DMS79 (cell line): ENCODE measurements at places on chromosomes 16 and 17.
A peak's percentile ranks its signal among the peaks of the same experiment; 100 is the strongest.

DNA sequence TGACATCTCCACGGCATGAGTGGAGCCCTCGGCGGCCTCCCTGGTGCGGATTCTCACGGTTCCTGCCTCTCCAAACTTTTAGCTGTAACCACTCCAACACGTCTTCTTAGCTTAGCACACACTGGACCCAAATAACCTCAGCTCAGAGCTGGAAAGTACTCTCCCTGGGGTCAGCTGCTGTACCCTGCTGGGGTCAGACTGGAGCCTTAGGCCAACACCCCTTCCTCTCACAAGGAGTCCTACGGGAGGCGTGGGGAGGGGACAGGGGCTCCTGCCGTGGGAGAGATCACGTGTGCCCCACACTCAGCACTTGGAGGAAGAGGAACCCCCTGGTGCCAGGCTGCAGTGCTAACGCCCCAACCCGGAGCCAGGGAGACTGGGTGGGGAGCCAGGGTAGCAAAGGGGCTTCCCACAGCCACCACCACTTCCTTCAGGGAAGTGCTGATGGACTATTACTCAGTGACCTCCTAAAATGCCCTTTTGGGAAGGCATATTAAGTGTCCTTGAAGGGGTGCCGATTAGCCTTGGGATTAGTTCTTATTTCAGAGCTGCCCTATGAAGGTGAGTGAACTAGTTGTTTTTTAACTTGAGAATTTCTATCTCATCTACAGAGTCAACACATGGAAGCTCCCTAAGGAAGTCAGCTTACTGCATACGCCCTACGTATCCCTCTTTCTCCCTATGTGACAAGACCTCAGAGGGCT is 124.0 kb downstream of the HIC1 start:
- DNase-seq, result no peak

DNA sequence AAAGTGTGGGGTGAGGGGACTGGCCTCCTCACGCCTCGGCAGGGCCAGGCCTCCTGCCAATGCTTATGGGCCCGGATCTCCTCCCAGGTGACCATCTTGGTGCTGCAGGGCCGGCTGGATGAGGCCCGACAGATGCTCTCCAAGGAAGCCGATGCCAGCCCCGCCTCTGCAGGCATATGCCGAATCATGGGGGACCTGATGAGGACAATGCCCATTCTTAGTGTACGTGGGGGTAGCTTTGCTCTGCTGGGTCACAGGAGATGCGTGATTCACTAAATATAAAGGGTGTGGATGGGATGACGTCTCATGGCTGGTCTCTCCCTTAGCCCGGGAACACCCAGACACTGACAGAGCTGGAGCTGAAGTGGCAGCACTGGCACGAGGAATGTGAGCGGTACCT is 19.5 kb downstream of the NUP85 start:
- DNase-seq, result no peak

DNA sequence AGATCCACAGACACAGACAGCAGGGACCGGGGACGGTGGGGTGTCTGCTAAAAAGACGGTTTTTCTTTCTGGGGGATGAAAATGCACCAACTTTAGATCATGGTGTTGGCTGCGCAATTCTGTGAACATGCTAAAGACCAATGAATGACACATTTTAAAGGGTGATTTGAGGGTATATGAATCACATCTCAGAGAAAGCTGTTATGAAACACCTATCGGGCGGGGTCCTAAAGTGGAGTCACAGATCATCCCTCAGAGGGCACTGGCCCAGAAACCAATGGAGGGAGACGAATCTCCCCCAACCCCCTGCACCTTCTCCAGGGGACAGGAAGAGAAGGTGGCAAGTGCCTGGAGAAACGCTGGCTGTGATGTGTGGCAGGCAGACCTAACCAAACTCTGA is 26.0 kb downstream of the KLHDC4 start:
- DNase-seq, result no peak

- no peak for DNase-seq
Measured at GRCh38 chr16:47211218-47211617, 67.5 kb upstream of the NETO2 start.

GRCh38 chr16:17657045-17657444 is 186.3 kb upstream of the XYLT1 start:
- DNase-seq, result no peak

DNA sequence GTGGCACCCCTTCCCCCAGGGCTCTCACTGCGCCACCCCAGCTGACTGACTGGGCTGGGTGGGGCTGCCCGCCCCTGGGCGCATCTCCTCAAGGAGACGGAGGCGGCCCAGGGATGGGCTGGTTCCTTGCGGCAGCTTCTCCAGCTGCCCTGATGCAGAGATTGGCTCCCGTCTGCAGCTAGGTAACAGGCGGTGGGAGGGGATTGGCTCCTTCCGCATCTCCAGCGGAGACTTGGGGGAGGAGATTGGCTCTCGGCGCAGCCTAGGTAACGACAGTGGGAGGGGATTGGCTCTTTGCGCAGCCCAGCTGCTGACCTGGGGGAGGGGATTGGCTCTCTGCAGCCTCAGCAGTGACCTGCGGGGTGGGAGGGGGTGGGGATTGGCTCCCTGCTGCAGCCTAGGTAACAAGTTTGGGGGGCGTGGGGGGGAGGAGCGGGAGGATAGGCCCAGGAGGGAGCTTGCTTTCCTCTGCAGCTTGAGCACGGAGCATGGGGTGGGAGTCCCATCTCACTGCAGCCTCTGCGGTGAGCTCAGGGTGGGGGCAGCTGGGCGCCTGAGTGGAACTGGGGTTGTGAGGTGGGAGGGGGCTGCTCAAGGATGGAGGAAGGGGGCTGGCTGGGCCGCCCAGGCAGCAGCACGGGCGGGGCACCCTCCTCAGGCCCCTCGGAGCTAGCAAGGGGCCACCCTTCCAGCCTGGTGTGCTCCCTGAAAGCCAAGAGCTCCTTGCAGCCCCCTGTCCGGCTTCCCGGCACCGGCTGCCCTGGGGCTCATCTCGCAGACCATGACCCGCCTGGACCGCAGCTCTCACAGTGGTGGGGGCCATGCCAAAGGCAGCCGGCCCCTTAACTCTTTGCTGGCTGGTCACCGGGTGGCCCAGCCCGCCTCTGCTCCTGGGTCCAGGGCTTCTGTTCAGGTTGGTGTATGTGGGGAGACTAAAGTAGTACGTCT is 6.4 kb downstream of the NFE2L1 start:
- peak; percentile 92 for DNase-seq

GRCh38 chr16:30979170-30980022 is 5.6 kb upstream of the HSD3B7 start:
- DNase-seq, result no peak
